Activated CD8-positive, alpha-beta memory T cell treated with anti-CD3 and anti-CD28 coated beads for 1 hour (primary cell): ENCODE measurements at places on chromosomes 1 and 21.

GRCh38 chr1:184212649-184213314 is 161.3 kb downstream of the TSEN15 start:
- no peak for DNase-seq

GRCh38 chr1:204927673-204928641 is 57.3 kb downstream of the NFASC start:
- DNase-seq: no peak

GRCh38 chr1:166080967-166081870 is 85.6 kb downstream of the FAM78B start:
- no peak for DNase-seq

DNA sequence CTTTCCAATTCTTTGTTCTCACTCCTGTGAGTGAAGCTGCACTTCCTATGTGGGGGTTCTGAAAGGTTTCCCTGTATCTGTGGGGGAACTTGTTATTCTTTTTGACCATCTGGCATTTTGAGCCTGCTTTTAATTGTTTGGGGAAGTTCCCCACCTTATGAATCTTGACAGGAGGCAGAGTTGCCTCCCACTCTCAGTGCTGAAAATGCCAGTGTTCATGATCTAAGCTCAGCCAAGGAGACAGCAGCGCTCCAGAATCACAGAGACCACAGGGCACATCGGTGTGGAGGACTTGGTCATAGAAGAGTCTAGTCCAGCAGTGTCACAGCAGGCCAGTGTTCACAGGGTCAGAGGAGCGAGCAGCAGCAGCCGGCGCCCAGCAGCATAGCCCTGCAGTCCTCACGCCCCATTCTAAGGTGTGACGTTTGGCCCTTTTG is 63.8 kb upstream of the PRDX6 start:
- no peak for DNase-seq

- DNase-seq: no peak
Observed at GRCh38 chr21:33441489-33442477, 38.0 kb downstream of the TMEM50B start.

- DNase-seq: no peak
Observed at GRCh38 chr1:231778009-231778719, 151.6 kb downstream of the DISC1 start.

- DNase-seq: no peak
Observed at GRCh38 chr1:22206551-22207125, 63.7 kb upstream of the WNT4 start.

DNA sequence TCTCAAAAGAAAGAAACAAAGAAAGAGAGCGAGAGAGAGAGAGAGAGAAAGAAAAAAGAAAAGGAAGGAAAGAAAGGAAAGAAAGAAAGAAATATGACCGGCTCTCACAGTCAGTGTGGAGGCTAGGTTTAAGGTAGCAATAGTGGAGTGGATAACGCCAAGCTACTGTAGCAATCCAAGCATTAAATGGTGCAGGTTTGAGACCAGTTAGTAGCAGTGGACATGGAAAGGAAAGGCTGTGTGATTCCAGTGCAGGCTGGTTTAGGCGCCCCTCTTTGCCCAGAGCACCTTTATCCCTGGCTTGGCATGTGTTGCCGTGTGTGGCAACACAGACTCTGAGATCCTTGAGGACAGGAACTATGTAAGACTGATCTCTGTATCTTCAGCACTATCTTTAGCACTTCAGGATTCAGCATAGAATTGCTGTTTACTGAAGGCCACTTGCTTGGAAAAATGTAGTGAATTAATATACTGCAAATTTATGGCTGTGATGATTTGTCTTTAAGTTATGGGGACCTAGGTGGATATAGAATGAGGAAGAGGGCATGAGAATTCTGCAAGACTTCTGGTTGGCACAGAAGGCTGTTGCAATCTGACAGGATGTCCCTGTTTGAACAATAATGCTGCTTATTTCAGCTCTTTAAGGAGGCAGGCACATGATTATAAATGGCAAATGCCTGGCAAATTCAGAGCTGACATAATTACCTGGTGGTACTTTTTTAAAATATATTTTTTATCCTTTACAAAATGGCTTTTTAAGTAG is 10.8 kb upstream of the OSBPL9 start:
- no peak for DNase-seq

GRCh38 chr1:45929257-45929687 is 125.9 kb downstream of the MAST2 start:
- DNase-seq: no peak

DNA sequence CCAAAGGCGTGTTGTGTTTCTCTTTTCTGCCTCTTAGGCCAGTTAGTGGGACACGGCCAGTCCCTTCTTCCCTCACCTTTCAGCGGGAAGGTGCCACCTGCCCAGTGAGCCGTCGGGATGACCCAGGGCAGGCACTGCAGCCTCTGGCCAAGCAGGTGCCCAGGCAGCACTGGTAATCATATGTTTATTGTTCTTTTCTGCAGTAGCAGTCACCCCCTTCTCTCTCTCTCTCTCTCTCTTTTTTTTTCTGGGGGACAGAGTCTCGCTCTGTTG is 38.2 kb downstream of the CRYAA start:
- DNase-seq: no peak

DNA sequence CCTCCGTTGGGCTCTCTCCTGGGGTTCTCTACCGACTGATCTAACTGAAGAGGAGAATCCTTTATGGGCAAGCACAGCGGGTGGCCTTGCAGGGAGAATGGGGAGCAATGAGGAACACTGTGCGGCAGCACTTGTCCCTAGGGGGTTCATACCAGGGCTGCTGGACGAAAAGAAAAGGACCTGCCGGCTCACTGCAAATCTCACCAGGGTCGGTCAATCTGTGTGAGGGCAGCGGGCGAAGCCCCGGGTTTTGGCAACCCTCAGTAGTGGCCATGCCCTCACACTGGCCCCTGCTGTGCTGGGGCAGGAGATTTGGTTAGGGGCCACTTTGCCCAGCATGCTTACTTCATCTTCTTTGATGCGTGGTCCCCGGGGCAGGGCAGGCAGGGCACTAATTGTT is 5.9 kb downstream of the LHX9 start:
- no peak for DNase-seq

DNA sequence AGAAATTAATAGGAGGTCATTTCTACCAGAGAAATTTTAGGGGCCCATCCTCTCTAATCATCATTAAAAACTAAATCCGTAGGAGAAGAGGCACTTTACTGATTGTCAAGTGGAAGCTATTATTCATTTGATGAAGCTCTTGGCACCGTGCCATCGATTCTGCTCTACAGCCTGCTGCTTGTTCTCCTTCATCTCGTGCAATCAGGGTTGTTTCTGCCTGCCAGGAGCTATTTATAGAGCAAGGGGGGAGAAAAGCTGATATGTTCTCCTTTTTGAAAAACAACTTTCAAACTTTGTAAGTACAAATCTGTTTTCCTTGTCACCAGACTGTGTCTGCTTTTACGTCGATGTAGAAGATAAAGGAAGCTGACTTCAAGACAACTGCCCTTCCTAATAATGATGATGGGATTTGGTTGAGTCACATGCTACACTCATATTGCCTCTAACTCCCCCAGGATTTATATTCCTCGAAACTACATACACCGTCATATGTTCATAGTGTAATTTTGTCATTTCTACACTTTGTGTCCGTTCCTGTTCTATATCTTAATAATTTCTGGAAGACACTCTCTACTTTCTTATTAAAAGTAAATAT is 169.6 kb upstream of the LHX8 start:
- DNase-seq: no peak

- DNase-seq: no peak
Observed at GRCh38 chr1:47906009-47906432, 91.2 kb downstream of the TRABD2B start.

DNA sequence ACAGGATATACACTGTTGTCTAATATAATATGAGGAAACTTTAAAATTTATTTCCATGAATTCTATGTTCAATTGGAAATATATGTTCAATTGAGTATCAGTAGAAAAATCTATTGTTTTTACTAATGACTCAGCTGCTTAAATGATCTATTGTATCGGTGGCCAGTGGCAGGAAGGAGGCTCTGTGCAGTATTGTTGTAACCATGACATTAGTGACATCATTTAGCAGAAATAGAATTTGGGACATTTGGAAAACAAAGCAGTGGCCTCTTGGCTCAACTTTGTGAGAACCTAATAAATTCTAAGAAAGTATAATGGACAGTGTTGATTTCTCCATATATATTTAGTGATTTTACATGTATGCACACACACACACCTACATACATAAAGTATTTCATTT is 257.4 kb downstream of the PDE4B start:
- DNase-seq: no peak

DNA sequence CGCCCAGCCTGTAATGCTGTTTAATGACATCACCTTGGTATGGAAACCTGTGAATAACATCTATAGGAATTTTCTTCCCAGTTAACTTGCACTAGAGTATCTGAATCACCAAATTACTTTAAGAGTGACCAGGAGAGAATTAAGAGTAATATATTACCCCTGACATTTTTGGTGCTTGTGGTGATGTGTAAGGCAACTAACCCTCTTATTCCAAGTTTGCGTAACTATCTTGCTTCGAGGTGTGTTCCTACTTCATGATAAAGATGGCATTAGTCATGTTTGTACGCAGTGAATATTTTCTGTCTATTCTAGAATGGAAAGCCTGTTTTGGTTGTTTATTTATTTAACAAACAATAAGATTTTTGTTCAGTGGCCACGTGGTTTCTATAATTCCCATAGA is 131.3 kb downstream of the ZP4 start:
- DNase-seq: no peak

DNA sequence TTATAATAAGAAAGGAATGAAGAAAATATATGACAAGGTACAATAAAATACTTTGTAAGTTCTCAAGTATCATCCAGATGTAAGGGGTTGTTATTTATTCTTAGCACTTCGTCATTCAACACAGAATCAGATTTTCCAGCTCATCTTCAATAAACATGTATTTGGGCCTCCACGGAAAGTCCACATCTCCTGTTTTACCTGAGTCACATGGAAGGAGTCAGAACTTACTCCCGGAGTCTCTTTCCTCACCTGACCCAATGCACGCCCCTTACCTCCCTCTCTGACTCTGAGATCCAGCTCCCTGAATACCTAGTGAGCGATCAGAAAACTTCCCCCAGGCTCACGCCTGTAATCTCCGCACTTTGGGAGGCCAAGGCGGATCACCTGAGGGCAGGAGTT is 1.5 kb upstream of the PMVK start:
- no peak for DNase-seq

GRCh38 chr1:246005067-246005466 is 502.0 kb downstream of the SMYD3 start:
- no peak for DNase-seq

DNA sequence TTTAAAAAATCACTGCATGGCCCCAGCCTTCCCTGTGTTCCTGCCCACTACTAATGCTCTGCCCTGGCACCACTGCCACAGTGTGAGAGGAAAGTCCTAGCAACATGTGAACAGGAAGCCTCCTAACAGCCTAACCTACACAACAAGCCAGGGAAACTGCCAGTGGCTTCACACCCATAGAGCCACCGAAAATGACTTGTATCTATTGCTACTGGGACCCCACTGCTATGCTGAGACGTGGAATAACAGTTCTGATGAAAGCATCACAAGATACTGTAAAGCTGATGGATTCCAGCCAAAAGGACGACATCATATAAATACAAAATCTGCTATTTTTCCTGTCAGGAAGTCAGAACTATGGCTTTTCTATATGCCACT is 74.9 kb downstream of the JAK1 start:
- no peak for DNase-seq

DNA sequence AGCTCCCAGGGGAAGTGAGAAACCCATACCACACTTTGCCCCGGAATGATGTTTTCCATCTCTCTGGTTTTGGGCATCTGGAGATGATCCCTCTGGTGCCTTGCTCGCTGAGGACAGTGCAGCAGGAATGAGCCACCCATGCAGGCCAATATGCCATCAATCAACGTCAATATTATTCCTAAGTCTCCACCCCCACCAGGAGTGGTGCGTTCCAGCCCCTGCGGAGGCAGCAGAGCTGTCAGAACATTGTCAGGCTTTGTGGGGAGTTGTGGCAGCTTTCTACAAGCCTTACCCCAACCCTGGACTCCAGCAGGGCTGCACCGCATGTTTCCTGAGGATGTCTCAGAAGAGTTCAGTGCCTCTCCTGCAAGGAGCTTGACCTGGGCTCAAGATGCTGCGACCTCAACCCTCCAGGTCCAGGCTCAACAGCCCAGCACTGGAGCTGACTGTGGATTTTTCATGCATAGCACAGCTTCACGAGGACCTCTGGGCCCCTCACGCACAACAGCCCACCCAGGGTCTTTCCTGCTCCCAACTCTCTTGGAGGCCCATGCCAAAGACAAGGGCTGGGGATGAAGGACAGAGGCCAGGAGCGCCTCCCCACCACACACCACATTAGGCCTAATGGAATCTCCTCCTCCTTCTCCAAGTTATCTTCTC is 67.5 kb downstream of the PSMG1 start:
- no peak for DNase-seq

DNA sequence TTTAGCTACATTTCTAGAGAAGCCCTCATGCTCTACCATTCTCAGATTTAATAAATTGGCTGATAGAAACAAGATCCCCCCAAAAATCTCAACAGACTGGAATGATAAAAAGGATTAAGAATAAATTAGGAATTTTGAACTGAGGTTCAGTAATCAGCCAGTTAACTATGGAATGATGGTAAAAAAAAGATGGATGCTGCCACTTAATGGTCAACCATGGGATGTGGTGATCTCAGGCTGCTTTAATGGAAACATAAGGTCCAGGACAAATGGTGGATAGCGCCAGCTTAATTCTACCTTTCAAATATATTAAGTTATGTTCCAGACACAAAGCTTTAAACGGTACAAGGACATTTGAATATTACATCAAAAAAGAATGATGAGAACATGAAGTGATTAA is 49.9 kb downstream of the CCN1 start:
- no peak for DNase-seq

DNA sequence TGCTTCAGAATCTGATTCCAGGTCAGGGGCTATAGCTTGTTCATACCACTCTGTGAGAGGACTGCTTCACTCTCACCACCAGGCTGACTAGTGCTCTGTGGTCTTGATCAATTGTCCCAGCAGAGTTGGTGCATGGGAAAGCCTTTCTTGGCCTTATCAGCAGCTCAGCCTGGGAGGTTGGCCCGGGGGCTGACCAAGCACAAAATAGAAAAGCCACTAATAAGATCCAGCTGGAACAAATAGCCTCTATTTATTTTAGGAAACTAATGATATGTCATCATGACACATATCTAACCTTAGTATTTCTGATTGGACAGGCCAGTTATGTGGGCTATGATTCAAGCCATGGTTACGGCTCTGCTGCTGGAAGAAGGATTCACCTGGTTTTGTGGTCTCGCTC is 134.2 kb downstream of the GDAP2 start:
- no peak for DNase-seq

GRCh38 chr1:197980457-197980856 is 63.3 kb downstream of the LHX9 start:
- no peak for DNase-seq

- no peak for DNase-seq
Observed at GRCh38 chr1:99600782-99601181, 45.1 kb upstream of the PALMD start.

GRCh38 chr1:11731691-11732283 is 4.1 kb upstream of the AGTRAP start:
- no peak for DNase-seq

GRCh38 chr1:243315893-243316292 is 60.1 kb downstream of the SDCCAG8 start:
- no peak for DNase-seq
